ENCODE measurements at places on chromosomes 7 and 10.

- no peak for DNase-seq
Observed at GRCh38 chr7:94394437-94395140, at the start of gene COL1A2. COL1A2 (plus strand) TSS chr7:94394895; CDS start chr7:94395032, 137 bp downstream.

- no peak for DNase-seq
Observed at GRCh38 chr7:133512560-133512959, 259.7 kb downstream of the EXOC4 start.

DNA sequence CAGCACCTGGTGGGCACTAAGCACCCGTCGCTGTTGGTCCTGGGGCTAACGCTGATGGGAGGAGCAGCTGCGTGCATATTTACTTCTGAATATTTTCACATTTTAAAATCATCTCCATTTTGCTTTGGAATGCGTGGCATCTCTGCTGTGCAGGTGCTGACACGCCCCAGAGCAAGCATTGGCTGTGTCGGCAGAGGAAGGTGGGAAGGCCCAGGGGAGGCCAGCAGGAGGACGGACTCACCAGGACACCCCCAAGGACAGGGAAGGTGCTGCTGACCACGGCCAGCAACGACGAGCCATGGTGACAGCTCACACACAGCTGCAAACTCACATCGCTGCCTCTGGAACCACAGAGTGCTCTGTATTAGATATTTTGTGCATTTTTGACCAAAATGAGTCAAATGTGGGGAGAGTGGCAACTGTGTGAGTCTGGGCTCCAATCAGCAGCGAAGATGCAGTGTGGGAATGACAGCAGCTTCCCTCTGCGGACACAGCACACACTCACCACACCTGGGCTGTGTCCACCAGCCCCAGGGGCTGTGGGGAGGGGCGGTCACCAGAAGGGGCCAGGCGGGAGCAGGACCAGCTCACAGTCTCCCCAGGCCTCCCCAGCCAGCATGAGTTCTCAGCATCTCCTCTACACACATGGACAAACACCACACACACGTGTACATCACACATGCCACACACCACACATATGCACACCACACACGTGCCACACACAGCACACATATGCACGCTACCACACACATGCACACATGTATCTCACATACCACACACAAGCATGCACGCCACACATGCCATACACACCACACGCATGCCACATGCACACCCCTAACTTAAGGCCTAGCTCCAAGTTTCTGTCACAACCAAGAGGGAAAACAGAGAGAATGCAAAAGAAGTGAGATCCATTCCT lies 58.2 kb downstream of the PTPRN2 start:
- no peak for DNase-seq

DNA sequence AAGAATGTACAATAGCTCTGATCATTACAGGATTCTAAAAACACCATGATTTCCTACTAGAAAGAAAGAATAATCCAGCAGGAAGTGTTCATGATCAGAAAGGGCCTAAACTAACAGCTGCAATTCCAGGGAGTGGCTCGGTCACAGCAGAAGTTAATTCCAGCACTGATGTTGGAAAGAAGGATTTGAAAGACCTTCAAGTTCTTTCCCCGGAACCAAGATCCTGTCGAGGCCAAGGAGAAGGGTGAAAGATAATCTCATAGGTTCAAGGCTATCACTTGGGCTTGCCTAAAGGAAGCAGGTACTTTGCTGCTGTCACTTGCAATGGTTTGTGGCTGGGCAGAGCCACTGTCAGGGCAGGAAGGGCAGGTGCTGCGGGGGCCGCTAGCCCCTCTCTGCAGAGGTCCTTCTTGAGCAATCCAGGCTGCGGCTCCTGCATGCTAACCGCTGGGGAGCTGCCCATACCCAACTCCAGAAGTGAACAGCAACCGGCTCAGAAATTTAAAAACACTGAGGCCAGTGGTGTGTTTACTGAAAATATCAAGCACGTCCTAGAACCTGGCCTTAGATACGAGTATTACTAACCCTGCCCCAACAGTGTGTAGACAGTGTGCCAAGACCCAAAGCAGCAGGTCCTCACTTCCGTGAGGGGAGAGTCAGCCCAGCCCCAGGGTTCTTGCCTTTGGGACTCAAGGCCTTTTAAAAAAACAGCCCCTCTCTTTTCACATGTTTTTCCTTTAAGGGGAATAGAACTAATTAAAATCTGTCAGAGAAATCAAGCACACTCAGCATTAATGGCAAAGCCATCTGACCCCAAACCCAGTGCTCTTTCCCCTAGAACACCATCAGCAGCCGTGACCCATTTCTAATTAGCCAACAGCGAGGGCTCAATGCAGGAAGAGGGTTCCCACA lies 76.8 kb downstream of the VIPR2 start:
- DNase-seq: no peak

DNA sequence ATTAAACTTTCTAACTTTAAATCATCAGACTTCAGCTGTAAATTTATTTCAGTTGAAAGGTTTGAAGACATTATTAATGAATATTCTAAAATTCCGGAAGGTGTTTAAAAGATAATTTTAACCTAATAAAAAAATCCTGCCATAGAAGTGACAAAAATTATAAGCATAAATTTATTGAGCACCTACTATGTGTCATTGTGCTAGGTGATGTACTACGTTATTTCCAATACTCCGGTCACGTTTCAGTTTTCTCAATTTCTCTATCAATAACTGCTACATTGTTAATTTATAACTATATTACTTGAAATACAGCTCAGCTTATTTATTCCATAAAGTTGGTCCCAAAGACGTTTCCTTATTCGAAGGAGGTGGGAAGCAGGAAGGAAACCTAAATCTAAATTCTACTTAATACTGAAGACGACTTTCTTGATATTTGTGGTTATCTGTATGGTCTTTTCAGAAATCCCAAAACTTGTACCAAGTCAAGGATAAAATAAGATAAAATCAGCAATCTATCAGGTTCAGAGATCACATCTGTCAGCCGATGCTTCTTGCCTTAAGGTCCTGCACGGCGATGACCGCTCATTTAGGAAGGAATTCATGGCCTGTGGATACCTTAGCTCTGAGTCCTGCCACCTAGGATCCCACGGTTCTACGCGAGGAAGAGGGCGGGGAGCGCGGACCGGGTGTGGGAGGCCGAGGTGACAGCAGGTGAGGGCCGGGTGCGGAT lies 1.2 kb upstream of the ZEB1 start:
- no peak for DNase-seq

- no peak for DNase-seq
Observed at GRCh38 chr10:51176976-51177695, 102.8 kb downstream of the PRKG1 start.

DNA sequence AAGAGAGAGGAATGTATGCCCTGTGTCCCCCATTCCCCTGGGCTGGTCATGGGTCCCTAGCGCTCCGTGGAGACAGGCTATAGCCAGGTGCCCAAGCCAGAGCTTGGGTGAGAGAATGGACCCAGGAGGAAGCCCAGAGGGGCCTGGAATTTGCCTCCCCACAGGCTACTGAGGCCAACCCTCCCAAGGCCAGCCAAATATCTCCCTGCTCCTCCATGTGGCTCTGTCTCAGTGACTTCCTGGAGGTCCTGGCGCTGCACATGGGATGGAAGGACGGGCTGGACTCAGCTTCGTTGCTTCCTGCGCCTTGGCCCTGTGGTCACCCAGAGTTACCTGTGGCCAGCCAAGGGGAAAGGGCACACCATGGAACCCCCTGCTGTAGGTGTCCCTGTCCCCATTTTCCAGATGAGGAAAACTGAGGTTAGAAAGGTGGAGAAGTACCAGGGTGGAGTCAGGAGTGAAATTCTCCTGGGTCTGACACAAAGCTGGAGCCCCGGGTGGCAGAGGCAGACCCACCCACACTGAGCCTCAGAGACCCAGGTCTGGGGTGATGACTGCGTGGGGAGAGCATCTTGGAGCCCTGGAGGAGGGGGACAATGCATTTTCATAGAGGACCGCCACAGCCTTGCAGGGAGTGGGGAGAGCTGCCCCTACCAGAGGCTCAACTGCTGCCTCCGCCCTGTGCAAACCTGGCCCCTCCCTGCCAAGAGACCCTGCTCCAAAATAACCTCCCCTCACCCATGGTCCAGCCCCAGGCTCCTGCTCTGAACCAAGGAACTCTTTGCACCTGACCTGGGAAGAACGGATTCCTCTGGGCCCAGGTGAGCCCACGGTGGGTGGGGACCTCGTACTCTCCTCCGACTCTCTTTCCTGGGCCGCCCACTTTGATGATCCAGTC lies 42.6 kb downstream of the TMEM270 start:
- DNase-seq: no peak

GRCh38 chr7:134395604-134396003 lies 63.3 kb downstream of the AKR1B1 start:
- DNase-seq: no peak

DNA sequence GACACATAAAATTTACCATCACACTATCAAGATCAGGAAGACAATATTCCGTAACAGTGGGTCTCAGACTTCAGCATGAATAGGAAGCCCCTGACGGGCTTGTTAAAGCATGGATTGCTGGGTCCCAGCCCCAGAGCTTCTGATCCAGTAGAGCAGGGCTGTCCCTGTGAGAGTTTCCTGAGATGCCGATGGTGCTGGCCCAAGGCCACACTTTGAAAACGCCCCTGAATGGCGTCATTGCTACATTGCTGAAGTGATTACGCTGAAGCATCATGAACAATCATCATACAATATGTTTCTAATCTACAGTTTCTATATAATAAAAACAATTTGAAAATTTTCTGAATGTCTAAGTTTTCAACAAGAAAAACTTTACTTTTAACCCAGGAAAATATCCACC lies 38.0 kb upstream of the TMEM72 start:
- no peak for DNase-seq

GRCh38 chr7:30470163-30470770 lies 8.3 kb downstream of the NOD1 start:
- no peak for DNase-seq

- no peak for DNase-seq
Observed at GRCh38 chr10:88236121-88236743, 346.9 kb downstream of the RNLS start.

DNA sequence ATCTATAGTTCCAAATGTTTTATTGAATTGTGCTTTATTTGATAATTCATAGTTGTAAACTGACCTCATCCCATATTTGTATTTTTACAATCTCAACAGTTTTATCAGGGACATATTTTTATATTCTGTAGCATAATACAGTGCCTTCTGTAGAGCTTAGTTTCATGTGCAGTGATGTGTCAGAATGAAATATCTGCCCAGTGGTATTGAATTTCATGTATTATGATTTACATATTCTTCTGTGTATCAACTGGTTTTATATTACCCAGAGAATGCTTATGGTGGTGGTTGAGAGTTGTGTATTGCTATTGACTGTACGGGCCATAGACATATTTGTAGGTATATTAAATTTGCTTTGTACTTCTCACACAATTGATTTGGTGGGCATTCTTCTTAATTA lies 89.9 kb downstream of the KAT6B start:
- DNase-seq: no peak

- DNase-seq: no peak
Observed at GRCh38 chr10:23533212-23533611, 94.3 kb downstream of the OTUD1 start.

DNA sequence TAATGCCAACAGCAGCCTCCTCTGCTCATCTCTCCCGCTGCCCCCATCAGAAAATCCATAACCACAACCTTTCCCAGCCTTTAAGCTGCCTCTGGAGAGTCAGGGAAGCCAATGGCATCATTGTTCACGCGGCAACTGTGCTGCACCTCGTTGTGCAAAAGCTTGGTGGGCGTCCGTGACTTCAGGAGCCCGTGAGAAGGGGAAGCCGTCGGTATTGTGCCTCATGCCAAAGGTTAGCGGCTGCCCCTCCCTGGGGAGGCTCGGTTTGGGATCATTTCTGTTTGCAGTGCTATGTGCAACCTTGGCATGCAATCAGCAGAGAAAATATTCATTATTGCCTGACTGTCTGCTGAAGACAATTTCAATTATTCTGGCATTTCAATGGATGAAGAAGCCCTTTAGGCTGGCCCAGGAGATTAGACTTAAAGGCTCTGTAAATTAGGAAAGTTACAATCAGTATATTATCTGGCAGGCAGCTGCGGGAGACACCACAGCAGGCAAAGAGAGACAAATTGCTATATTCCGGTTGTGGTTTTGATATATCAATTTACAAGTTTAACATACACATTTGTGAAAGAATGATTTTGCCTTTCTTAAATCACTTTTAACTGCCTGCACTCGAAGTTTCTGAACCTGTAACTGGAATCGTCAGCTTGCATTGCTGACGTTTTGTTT lies 244.5 kb downstream of the GATA3 start:
- no peak for DNase-seq

DNA sequence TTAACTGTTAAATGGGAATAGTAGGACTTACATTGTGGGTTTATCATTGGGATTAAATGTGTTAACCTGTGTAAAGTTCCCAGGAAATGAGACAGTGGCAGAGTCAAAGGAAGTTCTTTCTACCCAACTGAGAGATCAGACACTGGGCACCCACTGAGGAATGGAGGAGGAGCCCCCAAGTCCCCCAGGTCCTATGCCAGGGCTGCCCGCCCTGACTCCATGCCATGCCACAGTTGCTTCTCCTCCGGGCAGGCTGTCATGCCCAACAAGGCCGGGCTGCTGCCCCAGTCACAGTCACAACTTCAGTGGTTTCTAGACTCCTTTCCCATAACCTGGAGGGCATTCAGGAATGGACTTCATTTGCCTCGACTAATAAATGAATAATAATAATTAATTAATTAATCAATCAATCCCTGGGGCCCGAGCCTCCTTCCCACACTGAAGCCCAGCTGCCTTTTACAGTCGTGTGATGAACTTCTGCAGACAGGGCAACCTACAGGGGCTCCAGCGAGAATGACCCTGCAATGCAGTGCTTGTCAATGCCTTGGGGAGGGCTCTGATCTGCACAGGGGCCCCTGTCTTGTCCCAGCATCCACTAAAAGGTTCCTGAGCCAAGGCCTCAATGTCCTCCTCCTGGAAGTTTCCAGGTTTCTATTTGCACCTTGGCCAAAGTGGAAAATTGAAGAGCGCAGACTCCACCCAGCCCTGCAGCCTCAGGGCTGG lies 32.4 kb downstream of the DRGX start:
- DNase-seq: no peak

DNA sequence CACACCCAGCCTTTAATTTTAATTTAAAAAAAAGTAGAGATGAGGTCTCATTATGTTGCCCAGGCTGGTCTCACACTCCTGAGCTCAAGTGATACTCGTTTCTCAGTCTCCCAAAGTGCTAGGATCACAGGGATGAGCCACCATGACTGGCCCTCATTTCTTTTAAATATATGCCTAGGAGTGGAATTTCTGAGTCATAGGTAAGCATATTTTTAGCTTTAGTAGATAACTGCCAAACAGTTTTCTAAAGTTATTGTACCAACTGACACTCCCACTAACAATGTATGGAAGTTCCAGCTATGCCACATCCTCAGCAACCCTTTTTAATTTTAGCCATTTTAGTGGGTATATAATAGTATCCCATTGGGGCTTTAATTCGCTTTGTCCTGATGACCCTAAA lies 13.8 kb upstream of the PPIF start:
- DNase-seq: no peak

- DNase-seq: no peak
Observed at GRCh38 chr7:44665531-44666213, 59.2 kb downstream of the OGDH start.

- DNase-seq: no peak
Observed at GRCh38 chr10:133397938-133398337, 4.0 kb downstream of the MTG1 start.

DNA sequence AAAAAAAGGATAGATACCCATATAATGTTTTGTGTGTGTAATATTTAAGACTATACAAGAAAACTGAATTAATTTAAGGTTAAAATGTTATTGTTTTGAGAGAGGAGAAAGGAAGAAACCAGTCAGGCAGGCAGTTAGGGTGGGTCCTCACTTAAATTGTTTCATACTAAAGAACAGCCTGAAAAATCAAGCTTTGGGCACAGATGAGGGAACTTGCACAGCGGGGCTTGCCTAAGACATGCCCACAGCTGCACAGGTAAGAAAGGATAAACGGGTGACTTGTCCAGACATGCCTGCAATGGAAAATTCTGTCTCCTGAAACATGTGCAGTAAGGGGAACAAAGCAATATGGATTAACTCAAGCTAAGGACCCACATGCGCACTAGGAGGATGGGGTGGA lies 158.4 kb downstream of the BBS9 start:
- DNase-seq: no peak

Measured in head of caudate nucleus (tissue), 42 donors.